ENCODE measurements at places on chromosomes 4 and X.

DNA sequence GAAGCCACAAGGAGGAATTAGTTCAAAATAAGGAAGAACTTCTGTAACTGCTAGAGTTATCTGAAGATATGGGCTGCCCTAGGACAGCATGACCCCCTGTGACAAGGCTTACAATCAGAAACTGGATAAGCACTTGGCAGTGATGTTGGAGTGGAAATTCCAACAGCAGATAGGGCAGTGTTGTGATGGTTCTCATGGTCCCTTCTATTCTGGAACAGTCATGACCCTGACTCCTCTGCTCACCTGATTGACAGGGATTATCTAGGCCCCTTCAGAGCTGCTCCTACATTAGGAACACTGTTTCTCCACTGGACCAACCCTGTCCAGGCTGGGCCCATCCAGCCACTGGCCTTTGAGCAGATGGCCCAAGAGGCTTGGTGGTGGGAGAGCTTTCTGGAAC is 17.9 kb downstream of the NALF2 start:
- no peak for DNase-seq

DNA sequence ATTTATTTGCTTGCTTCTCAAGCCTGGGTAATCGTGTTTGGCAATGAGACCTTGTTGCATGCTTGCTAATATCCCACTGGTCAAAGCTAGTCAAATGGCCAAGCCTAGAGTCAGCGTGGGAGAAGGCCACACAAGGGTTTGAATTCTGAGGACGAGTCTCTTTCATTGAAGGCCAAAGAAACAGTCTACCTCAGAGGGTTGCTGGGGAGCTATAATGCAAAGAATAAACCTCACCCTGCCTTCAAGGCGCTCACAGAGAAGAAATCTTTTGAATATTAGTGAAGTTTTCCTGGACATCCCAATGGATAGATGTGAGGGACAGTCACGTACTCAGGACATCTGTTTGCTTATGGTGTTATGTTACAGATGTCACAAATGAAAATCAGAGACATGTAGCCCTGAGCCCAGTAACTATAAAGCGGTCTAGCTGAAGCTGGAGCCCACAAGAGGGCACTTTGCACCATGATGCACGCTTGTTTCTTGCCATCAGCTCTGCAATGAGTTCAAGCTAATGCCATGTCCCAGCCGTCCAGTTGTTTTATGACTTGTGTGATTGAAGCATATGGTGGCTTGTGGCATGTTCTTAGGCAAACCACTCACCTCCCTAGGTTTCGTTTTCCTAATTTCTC is 1.1 kb upstream of the TLR3 start:
- DNase-seq: peak; percentile 9

GRCh38 chr4:105843941-105844340 is 51.3 kb upstream of the NPNT start:
- DNase-seq: no peak

DNA sequence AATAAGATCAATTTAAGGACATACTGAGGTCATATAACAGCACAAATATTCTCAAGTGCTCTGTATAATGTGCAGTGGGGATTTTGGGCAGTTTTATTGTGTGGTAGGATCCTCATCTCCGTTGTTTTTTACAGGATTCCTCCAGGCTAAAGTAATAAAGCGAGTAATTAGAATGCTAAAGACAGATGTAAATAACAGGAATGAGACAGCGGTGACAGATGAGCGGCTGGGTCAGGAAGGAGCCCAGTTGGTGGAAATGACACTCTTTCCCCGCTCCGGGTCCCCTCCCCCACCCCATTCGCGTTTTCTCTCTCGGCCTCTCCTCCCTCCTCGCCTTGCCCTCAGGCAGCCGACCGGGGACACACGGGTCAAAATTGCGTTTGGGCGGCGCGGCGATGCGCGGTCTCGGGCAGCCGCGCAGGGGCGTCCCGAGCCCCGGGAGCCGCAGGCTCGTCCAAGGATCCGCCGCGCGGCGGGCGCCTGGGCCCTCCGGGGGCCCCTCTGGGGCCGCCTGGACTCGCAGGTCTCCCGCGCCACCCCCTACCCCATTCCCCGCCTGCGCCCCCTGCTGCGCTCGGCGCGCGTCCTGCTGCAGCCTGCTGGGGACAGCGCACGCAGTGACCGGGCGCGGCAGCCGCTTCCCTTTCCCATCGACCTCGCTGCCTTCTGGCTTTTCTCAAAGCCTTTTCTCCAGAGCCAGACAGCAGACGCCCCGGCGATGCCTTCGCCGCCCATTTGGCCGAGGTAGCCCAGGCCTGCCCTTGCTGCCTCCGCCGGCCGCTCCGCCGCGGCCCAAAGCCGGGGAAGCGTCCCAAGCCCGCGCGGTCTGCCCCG is 16.2 kb downstream of the POU4F2 start:
- no peak for DNase-seq

DNA sequence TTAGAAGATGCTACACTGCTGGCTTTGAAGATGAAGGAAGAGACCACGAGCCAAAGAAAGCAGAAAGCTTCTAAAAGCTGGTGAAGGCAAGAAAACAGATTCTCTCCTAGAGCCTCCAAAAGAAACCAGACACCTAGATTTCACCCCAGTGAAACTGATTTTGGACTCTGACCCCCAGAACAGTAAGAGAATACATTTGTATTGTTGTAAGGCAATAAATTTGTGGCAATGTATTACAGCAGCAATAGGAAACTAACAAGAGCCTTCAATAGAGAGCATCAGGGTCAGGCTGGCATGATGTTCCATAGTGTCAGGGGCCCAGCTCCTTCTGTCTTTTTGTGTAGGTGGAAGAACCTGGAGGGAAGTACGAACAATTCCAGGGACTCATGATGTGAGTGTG is 6.0 kb upstream of the TEC start:
- no peak for DNase-seq

DNA sequence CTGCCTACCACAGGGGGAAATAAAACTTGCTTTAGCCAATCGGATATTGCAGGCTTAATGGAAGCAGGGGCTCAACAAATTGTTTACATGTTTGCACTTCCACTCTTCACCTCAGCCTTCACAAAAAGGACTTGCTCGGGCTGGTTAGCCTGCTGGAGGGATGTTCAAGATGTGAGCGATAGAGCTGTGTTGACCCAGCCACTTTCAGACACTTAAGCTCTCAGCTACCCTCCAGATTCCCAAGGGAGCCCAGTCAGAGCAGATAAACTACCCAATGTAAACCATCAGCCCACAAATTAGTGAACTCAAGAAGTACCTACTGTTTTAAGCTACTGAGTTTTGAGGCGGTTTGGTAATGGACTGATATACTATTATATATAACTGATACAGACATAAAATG is 508.4 kb upstream of the FTHL17 start:
- no peak for DNase-seq

All from fibroblast of skin of left quadriceps (primary cell).